Stimulated activated CD8-positive, alpha-beta memory T cell treated with anti-CD3 and anti-CD28 coated beads, Interleukin-7, amount 100 ng/mL, for 48 hours (primary cell): ENCODE measurements at places on chromosomes 6 and 20.

GRCh38 chr6:26556263-26557070 is 18.3 kb downstream of the HMGN4 start:
- no peak for DNase-seq

GRCh38 chr20:1310071-1310470 is 18.9 kb downstream of the SDCBP2 start:
- no peak for DNase-seq

- DNase-seq = no peak
Measured at GRCh38 chr6:89144354-89144906, 1.4 kb upstream of the PM20D2 start.

- no peak for DNase-seq
Measured at GRCh38 chr20:2800521-2801285, at the start of gene CPXM1. TSS of gene CPXM1 (minus strand) at chr20:2800627. CDS start at chr20:2800572, 55 bp downstream.

DNA sequence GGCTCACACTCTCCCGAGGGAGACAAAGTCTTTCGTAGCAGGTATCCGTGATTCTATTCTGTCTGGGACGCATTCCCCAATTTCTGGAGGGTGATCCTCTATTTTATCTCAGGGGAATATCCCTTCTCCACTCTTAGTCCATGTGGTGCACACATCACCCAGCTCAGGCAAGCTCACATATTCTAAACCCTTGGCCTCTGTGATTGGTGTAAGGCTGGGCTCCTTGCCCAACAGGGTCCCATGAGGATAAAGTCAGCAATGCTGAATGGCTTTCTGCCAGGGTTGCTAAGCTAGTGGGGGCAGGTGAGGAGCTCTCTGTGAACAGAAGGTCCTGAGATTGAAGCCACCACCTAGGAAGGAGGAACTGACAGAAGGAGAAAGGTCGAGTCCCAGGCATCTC is 137.2 kb downstream of the CDH26 start:
- no peak for DNase-seq

DNA sequence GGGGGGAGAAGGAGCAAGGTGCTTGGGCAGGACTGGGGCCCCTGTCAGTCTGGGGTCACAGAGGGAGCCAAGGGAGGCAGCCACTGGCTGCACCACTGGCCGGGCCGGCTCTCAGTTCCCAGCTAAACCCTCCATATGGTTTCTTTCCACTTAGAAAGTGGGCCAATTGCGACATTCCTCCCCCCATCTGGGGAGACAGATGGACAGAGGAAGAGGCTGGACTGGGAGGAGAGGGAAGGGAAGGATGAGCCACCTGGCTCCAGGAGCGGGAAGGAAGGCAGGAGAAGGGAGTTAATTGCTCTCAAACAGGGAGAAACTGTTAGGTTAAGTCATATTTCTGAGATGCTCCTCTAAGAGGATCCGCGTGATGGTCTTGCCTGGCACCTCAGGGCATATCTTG is 82.2 kb downstream of the GRM4 start:
- no peak for DNase-seq
